Stimulated activated CD8-positive, alpha-beta memory T cell treated with anti-CD3 and anti-CD28 coated beads, Interleukin-4, amount 100 ng/mL, for 1 hour (primary cell): ENCODE measurements at places on chromosomes 4 and X.

DNA sequence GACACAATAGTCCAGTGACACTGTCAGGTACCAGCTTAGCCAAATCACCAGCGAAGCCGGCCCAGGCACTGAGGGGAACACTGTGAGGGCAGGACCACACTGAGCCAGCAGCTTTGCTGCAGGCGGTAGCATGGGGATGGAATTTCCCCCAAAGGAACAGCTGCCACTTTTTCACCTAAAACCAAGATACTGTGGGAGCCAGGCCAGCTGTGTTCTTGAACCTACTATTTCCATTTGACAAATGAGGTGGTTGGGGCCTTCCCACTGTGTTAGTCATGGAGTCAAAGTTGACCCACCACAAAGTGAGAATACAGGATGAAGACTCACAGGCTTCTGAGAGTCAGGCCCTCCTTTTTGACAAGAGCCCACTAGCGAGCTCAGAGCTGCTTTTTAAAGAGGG is 70.7 kb upstream of the SH3RF1 start:
- no peak for DNase-seq

- DNase-seq = no peak
These were observed 256.2 kb downstream of the BCOR start for GRCh38 chrX:39841604-39842003.

DNA sequence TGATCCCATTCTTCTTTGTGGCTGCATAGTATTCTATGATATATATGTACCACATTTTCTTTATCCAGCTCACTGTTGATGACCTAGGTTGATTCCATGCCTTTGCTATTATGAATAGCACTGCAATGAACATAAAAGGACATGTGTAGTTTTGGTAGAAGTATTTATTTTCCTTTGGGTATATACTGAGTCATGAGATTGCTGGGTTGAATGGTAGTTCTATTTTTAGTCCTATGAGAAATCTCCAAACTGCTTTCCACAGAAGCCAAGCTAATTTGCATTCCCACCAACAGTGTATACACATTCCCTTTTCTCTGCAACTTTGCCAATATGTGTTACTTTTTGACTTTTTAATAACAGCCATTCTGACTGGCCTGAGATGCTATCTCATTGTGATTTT is 278.3 kb downstream of the PCDH18 start:
- no peak for DNase-seq

GRCh38 chr4:144338148-144338547 is 197.6 kb upstream of the GYPA start:
- no peak for DNase-seq

DNA sequence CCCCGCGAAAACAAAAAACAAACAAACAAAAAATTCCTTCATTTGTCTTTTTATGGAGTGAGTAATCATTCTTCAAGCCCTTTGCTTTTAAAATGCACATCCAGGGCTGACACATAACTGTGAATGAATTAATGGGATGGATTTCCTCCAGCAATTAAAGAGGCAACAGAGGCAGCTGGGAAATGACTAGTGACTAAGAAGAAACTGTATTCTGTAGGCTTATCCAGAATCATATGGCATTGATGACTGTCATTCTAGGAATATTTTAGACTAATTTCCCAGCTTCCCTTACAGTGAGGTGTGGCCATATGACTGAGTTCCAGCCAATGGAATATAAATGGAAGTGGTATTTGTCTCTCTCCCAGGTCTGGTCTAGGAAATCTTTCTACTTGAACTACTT is 46.8 kb upstream of the PDE5A start:
- DNase-seq = no peak

GRCh38 chr4:159027535-159027934 is 75.3 kb upstream of the RAPGEF2 start:
- DNase-seq = no peak

GRCh38 chrX:51257490-51257889 is 75.1 kb upstream of the NUDT10 start:
- DNase-seq = no peak

DNA sequence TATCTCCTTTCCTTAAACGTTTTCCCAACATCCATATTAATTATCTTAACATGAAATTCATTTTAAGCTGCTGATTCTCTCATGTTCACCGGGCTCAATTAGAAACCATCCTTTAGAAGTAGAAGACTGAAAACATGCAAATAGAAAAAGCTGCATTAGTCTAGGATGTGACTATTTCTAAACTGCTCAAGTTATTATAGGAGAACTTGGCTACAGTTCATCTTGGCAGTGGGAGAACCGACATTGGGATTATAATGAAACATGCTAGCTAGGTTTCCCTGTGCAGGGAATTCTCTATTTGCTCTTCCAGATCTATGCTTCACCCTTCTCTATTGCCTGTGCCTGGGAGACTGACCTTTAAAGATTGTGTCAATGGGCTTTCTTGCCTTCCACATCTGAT is 151.0 kb upstream of the PPARGC1A start:
- DNase-seq = no peak

- no peak for DNase-seq
These were observed 15.8 kb downstream of the SCD5 start for GRCh38 chr4:82782626-82783345.

- no peak for DNase-seq
These were observed 15.7 kb downstream of the OFD1 start for GRCh38 chrX:13750204-13750603.

DNA sequence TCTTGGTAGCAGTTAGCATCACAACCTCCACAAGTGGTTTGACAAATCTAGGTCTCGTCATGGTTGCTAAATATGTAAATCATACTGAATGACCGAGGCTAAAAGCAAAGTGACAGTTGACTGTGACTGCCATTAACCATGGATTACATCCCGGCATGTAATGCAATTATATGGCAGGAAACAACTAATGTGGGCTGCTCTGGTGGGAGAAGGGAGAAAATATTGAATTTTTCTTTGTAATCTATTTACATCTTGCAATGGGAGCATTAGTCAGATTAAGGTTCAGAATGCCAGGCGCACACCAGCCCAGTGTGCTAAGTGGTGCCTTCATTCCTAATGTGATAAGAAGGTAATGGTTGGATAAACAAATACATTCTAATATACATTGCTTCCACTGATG is 35.8 kb downstream of the UNC5C start:
- no peak for DNase-seq

DNA sequence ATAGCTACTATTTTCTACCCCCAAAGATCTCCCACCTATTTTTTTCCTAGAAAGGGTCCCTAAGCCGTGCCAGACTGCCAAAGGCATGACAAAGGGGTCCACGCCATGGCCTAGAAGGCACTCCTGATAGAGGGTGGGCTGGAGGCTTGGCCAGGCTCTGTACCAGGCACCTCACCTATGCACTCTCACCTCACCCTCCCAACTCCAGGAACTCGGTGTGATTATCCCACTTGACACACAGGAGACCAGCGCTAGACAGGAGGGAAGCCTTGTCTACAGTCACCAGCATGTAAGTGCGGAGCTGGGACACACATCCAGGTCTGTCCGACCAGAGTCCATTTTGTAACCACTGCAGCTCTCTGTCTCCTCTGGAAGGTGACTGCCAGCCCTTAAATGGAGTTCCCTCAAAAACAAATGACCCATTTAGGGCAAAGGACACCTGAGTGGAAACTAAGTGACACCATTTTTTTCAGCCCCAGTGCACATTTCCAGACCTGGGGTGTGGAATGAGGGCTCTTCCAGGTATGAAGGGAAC is 106.4 kb downstream of the RTL5 start:
- no peak for DNase-seq

DNA sequence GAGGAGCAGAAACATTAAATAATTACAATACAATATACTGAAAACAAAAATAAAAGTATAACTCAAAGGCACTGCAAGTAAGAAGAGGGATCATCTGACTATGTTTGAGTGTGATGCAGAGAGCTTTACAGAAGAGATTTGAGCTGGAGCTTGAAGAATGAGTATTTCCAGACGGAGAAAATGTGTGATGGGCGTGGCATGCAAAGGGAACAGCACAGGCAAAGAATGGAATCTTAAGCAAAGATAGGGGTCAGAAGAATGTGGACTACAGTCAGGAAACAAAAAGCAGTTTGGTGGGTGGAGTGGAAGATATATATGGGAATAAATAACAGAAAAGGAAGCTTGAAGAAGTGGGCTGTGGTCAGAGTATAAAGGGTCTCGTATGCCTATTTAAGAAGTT is 45.5 kb downstream of the OPHN1 start:
- DNase-seq = no peak

GRCh38 chr4:187464573-187464972 is 531.0 kb upstream of the ZFP42 start:
- no peak for DNase-seq

GRCh38 chrX:9204560-9204959 is 170.6 kb upstream of the FAM9B start:
- no peak for DNase-seq

DNA sequence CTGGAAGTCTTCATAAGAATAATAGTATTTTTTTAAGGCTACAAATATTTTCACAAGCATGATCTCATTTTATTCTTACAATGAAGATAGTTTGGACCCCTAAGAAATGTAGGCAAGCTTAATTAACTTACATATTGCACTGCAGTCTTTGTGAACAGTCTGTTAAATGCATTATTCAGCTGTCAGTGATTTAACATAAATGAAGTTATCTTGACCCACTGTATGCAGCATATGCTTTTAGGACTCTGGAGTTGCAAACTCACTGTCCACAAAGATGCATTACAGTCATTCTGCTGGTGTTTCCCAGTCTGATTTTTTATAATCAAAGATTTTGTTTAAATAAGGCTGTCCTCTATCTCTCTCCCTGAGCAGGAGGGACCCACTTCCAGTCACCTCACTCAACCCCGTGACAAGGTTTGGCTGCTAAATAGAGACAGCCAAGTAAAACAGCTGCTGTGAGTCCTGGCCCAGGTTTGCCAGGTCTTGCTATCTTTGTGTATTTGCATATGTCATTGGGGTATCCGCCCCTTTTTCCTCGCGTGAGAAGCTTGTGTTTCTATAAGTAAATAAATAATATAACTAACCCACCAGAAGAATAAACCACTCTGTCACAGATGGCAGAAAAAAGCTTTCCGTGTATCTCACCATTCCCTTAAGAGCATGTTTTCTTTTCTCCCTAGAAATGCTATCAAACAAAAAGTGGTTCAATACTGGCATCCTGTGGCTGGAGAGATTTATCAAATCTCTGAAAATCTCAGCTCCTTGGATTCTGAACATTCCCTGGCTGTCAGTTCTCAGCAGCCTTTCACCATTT is 67.0 kb downstream of the SLC7A11 start:
- no peak for DNase-seq

DNA sequence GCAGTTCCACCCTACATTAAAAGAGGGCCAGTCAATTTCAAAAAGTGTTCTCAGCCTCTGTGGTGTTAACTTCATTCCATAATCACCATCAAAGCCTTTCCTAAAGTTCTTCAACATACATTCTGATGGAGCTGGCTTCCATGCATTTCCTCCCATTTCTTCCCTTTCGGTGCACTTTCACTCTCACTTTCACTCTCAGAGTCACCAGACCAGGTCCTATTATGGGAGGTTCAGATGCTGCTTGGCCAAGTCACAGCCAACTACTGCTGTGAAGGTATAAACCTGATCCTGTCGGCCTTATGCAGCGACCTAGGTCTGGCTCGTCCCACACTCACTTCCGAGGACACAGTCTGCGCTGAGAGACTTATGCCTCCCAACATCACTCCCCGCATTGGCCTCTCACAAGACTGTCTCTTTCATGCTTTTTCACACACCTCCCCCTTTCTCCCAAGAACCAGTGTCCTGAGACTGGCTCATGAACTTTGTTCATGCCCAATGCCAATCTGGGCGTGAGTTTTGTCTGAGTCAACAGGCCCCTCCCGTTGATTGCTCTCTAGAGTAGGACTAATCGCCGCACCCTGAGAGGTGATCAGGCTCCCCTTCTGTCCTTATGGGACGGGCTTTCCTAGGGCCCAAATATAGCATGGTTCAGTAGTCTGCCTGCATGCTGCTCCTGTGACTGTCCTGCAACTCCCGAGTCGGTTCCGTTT is 60.8 kb upstream of the XAGE1B start:
- DNase-seq = no peak

DNA sequence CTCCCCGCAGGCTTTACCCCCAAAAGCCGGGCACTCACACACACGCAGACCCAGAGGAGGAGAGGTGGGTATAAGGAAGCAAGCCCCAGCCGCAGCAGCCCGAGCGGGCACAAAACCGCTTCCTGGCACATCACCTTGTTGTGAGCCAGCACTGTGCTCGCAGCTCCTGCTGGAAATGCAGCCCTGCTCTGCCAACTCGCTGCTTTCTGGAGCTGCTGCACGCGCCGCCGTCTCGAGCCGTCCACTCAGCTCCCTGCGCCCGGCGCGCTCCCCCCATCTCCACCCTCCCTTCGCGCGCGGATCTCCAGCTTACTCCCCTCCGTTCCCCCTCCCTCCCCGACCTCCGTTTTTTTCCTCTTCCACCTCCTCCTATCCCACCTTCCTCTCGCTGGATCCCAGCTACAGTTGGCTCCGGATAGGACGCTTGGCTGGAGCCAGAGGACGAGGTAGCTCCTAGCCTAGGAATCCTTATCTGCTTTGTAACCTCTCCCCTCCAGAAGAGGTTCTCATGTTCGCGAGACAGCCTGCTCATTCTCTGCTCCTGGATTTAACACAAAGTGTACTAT is at the start of gene SPOCK3:
Gene SPOCK3, minus strand, starts transcription at position 179 of the 566 bp plus-strand sequence.
- DNase-seq = no peak

GRCh38 chr4:73593631-73594241 is 26.5 kb downstream of the RASSF6 start:
- DNase-seq = no peak

DNA sequence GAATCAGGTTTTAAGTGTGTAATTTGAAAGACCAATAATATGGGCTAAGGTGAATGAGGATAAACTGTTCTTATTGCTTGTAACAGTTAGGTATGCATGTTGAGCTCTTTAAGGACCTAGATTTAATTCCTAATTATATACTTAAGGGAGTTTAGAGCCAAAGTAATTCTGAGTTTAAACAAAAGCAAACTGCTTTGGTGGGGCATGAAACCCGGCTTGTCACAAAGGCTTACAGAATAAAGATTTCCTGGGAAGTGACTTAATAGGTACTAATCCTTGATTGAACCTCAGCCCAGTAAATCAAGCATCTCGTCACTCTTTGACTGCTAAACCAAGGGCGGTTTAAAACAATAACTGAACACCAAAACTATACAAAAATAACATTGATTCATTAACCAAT is 1324.2 kb downstream of the RPA4 start:
- DNase-seq = no peak

- no peak for DNase-seq
These were observed 7.7 kb downstream of the SYN1 start for GRCh38 chrX:47611926-47612325.

DNA sequence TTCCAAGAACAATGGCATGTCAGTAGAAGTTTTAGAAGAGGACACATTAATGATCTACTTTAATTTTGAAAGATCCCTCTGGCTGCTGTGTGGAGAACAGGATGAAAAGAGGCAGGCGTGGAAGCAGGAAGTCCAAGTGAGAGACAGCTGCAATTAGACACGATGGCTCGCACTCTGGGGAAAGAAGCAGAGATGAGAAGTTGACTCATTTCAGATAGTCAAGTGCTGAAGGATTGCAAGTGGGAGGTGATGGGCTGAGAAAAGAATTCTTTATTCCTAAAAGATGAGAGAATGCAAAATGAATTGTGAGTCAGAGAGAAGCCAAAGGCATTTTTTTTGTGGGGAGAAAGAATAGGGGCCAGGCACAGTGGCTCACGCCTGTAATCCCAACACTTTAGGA is 16.5 kb downstream of the RXFP1 start:
- DNase-seq = no peak
